ENCODE measurements at places on chromosomes 3 and 15.

GRCh38 chr15:29196290-29196689, 73.3 kb downstream of the NSMCE3 start:
- no peak for DNase-seq

GRCh38 chr3:56620371-56620770, 62.7 kb downstream of the TASOR start:
- DNase-seq, result no peak

DNA sequence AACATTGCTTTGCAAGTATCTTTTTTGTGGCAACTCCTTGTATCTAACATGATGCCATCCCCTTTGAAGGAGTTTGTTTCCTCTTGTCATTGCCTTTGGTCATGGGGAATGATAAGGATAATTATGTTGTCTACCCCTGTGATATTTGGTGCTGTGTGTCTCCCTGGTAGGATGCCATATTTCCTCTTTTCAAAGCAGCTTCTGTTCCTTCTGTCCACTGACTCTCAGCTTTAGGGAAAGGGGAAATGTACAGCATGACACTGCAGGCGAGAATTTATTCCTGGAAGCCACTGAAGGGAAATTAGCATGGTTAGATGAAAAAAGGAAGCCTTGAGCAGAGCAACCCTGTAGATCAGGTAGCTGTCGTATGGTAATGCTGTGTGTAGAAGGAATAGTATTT, 576.7 kb downstream of the CADM2 start:
- DNase-seq, result no peak

DNA sequence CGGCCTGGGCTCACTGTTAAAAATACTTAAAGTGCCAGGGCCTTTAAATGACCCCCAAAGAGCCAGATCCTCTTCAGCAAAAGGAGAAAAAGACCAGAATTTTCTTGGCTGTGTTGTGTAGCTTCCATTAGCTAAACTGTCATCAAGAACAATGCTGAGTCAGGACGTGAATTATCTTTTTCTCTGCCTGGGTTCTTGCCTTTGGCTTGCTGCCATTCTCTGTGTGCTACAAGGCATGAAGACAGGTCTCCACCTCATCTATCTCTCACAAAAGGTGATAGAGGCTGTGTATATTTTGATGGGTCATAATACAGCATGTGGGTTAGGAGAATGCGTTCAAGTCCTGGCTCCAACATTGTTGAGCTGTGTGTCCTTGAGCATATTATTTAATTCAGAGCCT, 52.4 kb upstream of the SELENOK start:
- no peak for DNase-seq

DNA sequence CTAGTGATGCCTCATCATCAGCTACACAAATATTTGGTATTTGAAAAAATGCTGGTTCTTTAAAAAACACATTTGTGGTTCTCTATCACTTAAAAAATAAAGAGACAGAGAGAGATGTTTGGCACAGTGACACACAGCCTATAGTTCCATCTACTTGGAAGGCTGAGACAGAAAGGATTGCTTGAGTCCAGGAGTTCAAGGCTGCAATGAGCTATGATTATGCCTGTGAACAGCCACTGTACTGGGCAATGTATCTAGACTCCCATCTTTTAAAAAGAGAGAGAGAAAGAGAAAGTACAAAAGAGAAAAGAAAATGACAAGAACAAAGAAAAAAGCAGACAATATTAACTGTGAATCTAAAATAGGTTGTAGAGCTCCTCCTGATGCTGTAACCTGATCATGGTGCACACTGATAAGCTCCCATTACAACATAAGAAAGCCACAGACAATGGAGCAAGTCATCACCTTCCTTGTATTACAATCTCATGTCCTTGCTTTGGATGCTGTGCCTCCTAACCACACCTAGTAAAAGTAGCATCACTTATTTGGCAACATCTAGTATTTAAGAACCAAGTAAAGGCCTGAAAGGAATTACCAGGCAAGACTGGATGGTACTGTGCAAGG, 31.7 kb upstream of the MAP4 start:
- no peak for DNase-seq

GRCh38 chr3:187086831-187087230, 52.5 kb downstream of the RPL39L start:
- DNase-seq, result no peak

- DNase-seq, result no peak
These were observed 39.6 kb downstream of the SCAP start for GRCh38 chr3:47436180-47436579.

- DNase-seq, result no peak
These were observed 594.8 kb downstream of the NTRK3 start for GRCh38 chr15:87661454-87662355.

DNA sequence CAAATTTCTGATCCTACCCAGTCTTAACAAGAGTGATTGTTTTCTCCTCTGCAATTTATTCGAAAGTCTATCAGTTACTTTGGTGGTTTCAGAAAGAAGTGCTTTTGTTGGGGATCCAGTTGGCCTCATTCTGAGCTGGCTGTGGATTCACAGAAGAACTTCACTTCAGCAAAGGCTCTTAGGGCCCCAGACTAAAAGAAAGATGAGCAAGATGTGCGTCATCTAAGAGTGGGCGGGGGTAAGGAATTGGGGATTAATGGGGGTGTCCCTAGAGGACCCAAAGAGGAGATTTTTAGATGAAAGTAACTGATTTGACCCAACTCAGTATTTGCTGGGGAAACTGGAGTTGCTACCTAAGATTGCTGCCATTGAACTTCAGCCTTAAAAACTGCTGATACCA, 63.9 kb upstream of the TSEN2 start:
- no peak for DNase-seq

DNA sequence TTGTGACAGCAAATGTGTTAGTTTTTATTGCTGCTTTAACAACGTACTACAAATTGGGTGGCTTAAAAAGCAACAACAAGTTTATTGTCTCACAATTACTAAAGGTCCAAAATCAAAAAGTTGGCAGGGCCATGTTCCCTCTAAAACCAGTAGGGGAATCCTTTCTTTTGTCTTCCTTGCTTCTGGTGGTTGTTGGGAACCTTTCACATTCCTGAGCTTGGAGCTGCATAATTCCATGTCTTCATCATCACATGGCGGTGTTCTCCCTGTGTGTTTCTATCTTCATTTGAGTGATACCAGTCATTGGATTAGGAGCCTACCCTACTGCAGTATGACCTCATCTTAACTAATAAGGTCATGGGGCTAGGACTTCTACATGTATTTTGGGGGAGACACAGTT, 7.4 kb downstream of the SPRED1 start:
- DNase-seq, result no peak

GRCh38 chr3:57061556-57061955, 1.1 kb downstream of the SPATA12 start:
- no peak for DNase-seq

- no peak for DNase-seq
These were observed 960 bp downstream of the MFN1 start for GRCh38 chr3:179348325-179349013.

DNA sequence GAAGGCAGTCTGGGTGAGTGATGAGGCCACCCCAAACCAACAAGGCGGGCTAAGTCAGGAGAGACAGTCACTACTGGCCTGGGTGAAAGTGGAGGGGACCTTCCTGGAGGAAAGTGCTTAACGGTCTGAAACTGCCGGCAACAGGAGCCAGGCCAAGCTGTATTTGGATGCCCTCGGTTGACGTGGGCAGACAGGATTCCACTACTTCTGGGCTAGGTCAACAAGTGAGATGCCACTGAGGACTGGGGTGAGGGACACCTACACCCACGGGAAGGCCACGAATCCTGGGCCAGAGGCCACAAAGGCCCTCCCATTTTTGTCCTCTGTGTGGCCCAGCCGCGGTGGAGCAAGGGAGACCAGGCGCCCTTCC, 12.3 kb downstream of the SPTBN5 start:
- DNase-seq, result no peak

DNA sequence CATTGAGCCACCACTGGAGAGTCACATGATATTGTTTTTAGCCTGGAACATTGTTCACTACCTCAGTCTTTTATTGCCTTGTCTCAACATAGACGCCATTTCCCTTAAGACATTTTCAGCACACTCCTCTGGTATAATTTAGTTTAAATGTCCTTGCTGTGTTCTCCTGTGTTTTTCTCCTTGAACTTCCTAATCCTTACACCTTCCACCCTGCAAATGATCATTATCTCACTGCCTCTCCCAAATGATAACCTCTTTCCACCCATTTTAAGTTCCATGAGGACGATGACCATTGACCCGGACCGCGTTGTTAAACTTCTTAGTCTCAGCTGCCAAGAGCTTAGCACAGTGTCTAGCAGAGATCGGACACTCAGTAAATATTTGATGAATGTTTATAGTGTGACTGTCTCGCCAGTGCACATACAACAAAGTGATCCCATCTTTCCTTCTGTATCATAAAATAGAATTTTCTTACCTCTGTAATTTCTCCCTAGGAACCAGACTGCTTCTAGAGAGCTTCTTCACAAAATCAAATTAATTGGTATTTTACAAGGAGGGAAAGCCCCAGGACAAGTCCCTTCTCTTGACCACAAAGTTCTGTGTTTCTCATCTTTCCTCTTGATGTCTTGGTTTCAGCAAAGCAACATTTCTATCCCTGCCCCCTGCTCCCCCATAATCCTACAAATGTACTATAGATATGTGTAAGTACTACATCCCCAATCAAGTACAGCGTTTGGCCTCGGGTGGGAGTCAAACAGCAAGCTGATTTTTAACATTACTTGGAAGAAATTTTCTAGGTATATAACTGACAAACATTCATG, 429.6 kb downstream of the LPP start:
- DNase-seq, result no peak

DNA sequence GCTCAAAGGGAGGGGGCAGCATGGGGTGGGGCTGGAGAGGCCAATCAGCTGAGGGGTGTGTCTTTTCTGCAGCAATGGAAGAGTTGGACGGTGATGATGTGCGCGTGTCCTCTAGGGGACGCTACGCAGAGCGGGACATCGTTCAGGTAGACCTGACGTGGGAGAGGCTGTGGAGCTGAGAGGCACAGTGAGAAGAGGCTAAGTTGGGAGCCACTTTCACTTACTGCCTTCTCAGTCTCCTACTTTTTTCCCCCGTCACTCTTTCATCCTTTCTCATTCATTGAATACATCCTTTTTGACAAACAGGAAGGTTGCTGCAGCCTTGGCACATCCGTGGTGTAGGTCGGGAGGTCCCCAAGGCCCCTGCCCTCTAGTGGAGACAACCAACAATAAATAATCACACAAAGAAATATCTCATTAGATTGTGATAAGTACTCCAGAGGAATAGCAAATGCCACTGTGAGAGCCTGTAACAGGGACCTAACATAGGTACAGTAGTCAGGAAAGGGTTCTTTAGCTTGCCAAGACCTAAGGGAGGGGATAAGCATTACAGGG, 4.4 kb upstream of the BRPF1 start:
- peak; percentile 55 for DNase-seq

- DNase-seq, result no peak
These were observed 7.5 kb downstream of the TMEM40 start for GRCh38 chr3:12751571-12751970.

DNA sequence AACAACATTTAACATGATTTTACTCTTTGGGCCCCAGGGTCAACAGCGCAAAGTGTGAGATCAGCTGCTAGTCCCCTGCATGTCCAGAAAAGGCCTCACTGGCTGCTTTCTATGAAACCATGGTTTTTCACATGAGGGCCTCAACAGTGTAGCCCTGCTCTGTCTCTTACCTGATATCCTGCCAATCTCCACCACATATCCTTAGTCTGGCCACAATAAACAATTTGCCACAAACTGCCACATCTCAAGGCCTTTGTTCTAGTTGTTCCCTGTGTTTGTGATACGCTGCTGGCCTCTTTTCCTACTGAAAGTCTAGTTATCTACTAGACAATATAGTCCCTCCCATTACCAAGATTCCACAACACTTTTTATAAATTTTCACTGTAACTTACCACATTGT, 17.7 kb downstream of the VPS39 start:
- DNase-seq, result no peak

GRCh38 chr3:130850044-130850797, 43.7 kb upstream of the ATP2C1 start:
- peak; percentile 92 for DNase-seq

DNA sequence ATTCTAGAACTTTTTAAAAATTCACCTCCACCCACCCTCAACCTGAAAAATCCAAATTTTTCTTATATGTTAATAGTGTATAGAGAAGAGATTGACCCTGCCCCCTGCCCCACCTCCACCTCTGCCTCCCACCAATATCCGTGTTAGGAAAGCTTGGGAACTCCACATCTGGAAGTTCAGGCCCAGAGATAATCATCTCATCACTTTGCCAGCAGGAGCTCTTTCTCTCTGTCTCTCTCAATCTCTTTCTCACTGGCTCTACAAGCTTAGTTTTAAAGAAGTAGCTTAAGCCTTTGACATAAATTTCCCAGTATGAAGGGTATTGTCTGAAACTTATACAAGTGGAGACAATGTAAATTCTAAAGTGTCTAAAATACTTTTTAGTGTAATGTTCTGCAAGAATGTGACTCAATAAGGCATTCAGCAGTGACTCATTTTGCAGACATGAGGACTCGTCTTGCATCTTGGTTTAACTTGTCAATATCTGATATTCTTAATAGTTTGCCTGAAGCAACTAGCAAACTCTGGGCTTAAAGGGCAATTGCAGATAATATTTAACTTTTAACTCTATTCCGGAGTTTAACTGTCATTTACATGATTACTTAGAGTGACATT, 299.8 kb upstream of the EPHA3 start:
- no peak for DNase-seq

DNA sequence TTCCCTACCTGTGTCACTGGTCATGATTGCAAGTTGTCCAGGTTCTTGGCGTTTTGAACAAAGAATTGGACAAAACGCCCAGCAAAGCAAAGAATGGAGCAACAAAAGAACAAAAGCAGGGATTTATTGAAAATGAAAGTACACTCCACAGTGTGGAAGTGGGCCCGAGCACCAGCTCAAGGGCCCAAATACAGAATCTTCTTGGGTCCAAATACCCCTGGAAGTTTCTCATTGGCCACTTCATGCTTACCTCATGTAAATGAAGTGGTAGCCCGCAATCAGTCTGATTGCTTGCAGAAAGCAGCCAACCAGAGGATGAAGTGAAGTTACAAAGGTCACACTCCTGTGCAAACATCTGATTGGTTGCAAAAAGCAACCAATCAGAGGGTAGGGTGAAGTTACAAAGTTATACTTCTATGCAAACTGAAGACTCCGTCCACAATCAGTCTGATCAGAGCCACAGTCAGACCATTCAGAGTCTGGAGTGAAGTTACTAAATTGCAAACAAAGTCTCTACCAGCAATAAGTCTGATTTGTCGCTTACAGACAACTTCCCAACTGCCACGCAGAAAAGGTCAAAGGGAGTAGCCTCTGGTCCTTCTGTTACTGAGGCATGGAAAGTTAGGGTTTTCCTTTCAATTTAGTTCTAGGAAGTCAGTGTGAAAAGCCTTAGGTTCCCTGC, 8.3 kb upstream of the TM4SF1 start:
- no peak for DNase-seq

- peak; percentile 65 for DNase-seq
These were observed 5.9 kb upstream of the NGRN start for GRCh38 chr15:90259524-90259923.

- no peak for DNase-seq
These were observed 163.1 kb downstream of the TUSC7 start for GRCh38 chr3:116872688-116873087.

GRCh38 chr3:132117642-132118041, 82.8 kb upstream of the CPNE4 start:
- no peak for DNase-seq

- DNase-seq, result no peak
These were observed 47.9 kb downstream of the QTRT2 start for GRCh38 chr3:114104414-114104813.
